ENCODE measurements at places on chromosomes 3 and 15.

- DNase-seq: no peak
Measured at GRCh38 chr3:187743195-187744141, 1.8 kb downstream of the BCL6 start.

DNA sequence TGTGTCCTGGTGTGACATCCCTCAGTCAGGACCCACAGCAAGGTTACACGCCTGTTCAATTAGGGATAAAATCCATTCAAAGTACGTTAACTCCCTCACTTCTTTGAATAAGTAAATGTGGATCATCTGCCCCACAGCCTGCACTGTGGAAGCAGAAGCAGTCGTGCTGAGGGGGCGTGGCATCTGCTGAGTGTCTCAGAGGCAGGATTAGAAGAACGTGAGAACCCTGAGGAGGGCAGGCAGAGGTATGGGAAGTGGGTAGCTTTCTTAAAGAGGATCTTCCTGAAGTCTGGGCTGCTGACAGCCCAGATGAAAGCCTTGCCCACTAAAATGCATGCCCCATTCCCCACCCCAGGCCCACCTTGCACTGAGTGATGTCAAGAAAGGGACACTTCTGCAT, 28.5 kb downstream of the CRABP1 start:
- no peak for DNase-seq

DNA sequence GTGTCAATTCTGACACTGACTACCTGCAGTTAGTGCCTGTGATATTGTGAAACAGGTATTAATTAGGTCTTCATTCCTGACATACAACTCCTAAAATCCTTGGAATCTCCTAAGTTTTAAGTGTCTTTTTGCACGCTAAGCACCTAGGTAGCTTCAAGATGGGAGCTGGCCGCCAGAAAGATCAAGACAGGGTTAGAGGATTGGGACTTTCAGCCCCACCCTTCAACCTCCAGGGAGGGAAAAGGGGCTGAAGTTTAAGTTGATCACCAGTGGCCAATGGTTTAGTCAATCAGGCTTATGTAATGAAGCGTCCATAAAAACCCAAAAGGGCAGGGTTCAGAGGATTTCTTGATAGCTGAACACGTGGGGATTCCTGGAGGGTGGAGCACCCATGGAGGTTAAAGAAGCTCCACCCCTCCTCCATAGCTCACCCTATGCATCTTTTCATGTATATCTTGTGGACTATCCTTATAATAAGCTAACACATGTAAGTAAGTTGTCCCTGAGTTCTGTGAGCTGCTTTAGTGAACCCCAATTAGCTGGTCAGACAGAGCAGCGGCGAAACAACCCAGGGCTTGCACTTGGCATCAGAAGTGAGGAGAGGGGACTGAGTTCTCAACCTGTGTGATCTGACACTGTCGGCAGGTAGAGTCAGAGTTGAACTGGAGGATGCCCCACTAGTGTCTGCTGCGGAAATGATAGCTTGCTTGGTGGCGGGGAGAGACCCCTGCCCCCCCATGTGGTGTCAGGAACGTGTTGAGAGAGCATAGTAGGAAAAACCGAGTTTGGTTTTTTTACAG, 12.8 kb upstream of the SRP14 start:
- DNase-seq: no peak

DNA sequence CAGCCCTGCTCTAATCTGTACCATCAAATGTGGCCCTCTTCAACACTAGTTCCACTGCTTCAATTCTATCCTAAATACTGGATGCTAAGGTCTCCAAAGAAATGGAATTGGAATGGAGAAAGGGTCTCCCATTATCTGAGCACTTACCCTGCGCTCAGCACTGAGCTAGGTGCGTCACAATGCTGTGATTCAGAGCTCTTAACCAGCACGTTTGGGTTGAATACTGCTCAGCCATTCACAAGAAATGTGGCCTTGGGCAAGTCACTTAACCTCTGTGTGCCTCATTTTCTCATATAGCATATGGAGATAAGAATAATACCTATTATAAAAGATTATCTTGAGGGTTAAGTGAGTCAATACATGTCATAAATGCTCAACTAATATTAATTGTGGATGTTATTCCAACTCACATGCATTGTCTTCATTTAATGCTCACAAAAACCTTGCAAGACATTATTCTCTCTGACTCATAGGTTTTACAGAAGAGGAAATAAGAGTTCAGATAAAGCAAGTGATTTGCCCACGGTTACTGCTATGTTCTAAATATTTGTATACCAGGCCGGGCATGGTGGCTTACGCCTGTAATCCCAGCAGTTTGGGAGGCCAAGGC, 27.4 kb upstream of the SRGAP3 start:
- no peak for DNase-seq

- DNase-seq: no peak
Measured at GRCh38 chr3:103389356-103389755, 954.5 kb downstream of the ZPLD1 start.

- no peak for DNase-seq
Measured at GRCh38 chr3:12395349-12396012, 88.8 kb upstream of the TSEN2 start.

DNA sequence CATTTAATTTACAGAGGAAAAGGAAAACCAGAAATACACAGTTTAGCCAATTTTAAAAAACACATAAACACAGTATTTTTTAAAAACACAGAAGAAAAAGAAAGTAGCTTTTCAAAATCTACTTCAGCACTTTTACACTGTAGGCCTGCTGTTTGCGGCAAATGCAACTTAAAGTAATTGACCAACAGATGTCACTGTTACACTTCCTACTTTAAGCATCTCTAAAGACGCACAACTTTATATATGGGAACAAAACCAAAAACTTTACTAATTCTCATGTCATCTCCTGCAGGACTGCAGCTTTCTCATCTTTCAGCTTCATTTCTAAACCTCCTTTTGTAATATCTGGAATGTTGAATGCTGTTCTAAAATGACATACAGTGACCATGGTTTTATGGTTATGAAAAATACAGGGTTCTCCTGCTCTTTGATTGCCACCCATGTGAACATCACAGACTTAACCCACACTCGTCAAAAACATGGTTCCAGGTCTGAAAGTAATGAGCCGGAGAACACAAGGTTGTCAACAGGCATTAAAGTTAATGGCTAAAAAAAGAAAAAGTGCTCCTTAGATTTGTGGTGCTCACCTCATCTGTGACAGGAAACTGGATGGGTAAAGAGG, 107.9 kb downstream of the FMN1 start:
- DNase-seq: no peak

DNA sequence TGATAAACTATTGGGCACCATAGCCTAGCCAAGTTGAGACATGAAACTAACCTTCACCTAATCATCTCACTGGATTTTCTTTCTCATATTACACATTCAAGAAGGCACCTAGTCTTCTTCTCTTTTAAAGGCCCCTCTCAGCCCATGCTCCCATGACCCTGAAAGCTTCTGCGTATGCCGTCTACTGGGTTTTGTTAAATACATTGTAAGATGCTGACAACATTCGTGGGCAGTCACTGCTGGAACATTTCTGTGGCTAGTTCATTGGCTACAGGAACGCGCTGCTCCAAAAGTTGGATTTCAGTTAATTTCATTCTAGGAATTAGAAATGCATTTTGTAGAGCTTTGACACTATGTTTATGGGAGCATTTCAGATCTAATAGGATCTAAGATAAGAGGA, 52.3 kb upstream of the CHD2 start:
- DNase-seq: no peak

DNA sequence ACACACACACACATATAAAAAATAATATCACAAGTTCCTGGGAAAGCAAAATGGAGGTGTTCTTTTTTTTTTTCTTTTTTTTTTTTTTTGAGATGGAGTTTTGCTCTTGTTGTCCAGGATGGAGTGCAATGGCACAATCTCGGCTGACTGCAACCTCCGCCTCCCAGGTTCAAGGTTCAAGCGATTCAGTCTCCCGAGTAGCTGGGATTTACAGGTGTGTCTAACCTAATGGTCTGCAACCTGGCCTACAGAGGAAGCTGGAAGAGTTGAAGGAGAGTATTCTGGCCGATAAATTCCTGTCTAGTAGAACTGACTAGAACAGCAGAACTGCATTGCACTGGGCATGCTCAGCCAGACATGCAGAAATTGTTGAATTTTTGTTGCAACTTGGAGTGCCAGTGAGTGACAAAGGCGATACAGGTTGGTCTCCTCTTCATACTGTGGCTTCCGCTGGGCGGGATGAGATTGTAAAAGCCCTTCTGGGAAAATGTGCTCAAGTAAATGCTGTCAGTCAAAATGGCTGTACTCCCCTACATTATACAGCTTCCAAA, 22.4 kb upstream of the EIF4A2 start:
- no peak for DNase-seq

DNA sequence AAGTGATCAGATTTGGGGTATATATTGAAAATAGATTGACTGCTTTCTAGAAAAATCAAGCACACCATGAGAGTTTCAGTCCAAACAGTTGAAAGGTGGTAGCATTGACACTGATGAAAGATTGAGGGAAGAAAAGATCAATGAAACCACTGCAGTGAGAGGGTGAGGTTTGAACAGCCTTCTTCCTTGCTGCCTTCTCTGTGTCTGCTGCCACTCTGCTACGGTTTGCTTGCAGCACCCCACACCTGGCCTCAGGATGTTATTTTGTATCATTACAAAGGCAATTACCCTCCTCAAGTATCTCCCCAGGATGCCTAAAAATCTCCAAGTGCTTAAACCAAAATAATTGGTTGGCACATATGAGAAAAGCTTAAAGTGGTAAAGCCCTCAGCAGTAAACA, 683.6 kb upstream of the ARPP21 start:
- no peak for DNase-seq

DNA sequence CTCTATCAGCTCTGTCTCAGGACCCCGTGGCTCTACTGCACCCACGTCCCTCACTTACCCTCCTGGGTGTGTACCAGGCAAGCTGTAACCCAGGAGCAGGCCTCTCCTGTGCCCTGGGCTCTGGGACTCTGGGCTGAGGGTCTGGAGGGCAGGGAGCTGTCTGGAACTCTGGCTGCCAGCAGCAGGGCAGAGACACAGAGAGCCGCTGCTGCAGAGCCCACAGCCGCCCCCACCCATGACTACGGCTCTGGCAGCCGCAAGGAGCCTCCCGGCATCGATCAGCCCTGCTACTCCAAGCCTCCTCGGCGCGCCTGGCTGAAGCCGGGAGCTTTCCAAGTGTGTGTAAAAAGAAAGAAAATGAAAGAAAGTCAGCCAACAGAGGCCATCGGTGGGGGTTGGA, 103.7 kb upstream of the ATP2B2 start:
- no peak for DNase-seq

- no peak for DNase-seq
Measured at GRCh38 chr3:128748557-128748956, 22.6 kb downstream of the RAB7A start.

DNA sequence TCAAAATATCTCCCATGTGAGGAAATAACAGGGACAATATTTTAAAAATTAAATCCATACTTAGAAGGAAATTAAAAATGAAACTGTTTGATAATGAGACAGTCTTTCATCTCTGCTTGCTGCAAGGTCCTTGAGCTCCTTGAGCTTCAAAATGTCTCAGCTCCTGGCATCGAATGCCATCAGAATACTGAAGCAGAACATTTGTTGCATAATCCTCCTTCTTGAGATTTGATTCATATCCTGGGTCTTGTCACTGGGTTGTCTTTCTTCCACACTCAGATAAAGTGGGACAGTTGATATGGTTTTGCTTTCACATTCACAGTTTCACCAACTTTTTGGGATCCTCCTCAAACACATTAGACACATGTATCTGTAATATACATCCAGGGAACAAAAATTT, 27.8 kb downstream of the COL8A1 start:
- DNase-seq: no peak

- DNase-seq: no peak
Measured at GRCh38 chr15:67134067-67134838, 68.9 kb downstream of the SMAD3 start.

DNA sequence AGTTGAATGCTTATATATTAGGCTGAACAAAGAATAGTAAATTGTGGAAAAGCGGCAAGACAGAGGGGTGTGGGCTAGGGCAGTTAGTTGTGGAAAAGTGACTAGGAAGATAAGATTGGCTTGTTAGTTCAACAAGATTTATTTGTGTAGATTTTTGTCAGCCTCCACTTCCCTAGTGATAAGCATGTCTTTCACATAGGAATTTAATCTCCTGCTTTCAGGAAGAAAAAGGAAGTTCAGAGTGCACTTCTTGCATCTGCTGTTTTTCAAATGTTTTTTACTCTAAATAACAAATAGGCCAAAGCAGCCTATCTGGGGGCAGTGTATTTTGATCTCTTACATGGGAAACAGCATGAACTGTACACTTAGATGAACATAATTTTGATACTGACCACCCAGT, 919.9 kb downstream of the NAALADL2 start:
- DNase-seq: no peak

- no peak for DNase-seq
Measured at GRCh38 chr3:141546081-141546480, 59.3 kb downstream of the RASA2 start.

- DNase-seq: no peak
Measured at GRCh38 chr3:171435143-171435542, 25.1 kb downstream of the TNIK start.

Measured in AG04449 (cell line).